ENCODE measurements at places on chromosomes 5 and 9. TPM values are rescaled to one million over a fixed set of nuclear protein-coding genes. Genes with fewer than 3 reads are reported as not detected.

DNA sequence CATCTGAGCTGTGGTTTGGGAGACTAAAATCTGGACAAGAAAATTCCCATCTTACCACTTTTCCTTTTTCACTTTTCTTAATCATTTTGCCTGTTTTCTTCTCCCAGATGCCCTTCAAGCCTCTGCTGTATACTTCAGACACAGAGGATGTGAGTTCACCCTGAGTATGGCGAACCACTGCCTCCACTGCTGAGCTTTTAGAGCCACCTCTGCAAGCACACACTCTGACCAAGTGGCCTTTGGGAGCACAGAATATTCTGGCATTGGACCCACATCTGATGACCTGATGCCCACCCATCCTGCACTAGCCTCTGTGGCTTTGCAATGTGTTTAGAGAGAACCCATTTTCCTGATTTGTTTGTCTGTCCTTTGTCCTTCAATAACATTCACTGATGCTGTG lies 32.5 kb downstream of the TERT start:
- no peak for DNase-seq

DNA sequence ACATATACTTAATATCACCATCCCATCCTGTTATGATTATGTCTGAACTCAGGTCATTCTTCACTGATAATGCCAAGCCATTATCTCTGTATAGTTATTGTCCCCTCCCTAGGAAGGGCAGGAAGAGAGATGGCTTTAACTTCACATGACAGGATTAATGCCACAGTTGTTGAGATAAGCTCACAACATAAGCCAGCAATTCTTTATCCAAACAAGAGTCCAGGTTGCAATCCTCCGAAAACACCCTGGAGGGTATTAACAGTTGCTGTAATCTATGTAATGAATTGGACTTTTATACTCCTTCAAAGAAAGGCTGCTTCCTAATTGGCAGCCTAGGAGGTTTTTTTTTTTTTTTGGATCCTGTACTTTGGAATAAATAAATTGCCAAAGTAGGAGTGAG lies 779.4 kb downstream of the SEMA5A start:
- DNase-seq, result no peak

DNA sequence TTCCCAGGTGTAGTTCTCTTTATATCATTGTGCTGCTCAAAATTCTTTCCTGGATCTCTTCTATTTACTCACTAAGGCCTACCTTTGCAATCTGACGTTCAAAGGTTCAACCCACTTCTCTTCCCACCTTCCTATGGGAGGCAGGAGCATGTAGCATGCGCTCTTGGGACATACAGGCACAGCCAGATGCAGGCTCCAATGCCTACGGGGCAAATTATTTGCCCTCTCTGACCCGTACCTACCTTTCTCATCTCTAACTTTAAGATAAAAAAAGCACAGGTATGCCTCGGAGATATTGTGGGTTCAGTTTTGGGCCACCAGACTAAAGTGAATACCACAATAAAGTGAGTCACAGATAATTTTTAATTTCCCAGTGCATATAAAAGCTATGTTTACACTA lies 460.5 kb downstream of the CCDC171 start:
- no peak for DNase-seq

DNA sequence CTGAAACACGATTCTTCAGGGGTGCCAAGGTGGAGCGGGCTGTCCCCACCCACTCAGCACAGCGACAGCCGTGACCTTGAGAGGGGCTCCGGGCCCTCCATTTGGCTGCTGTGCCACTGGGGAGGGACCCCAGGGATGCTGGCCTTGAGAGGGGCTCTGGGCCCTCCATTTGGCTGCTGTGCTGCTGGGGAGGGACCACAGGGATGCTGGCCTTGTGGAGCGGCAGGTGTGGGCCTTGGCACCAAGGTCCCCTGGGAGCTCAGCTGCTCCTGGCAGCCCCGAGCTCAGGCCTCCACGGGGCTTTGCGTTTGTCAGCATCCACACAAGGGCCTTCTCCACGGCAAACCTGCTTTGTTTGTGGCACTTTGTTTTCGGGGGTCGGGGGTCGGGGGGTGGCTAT lies 137.6 kb upstream of the LPCAT1 start:
- no peak for DNase-seq

The FAM120AOS gene
- total RNA-seq, result 49.7 TPM

- DNase-seq, result no peak
These were observed 145.3 kb downstream of the HINT1 start for GRCh38 chr5:131019601-131020315.

DNA sequence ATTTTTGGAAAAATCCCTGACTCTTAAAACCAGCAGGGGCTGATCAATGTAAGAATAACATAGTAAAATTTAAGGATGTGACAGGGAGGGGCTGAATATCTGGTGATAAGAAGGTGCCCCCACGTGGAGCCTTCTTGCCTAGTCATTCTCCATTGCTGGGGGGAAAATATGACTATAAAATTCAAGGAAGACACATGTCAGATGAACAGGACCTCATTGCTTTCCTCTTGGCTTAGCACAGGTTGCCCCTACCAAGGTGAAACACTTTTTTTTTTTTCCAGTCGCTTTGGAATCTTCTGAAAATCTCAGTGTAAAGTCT lies 310.9 kb downstream of the EFNA5 start:
- DNase-seq, result no peak

DNA sequence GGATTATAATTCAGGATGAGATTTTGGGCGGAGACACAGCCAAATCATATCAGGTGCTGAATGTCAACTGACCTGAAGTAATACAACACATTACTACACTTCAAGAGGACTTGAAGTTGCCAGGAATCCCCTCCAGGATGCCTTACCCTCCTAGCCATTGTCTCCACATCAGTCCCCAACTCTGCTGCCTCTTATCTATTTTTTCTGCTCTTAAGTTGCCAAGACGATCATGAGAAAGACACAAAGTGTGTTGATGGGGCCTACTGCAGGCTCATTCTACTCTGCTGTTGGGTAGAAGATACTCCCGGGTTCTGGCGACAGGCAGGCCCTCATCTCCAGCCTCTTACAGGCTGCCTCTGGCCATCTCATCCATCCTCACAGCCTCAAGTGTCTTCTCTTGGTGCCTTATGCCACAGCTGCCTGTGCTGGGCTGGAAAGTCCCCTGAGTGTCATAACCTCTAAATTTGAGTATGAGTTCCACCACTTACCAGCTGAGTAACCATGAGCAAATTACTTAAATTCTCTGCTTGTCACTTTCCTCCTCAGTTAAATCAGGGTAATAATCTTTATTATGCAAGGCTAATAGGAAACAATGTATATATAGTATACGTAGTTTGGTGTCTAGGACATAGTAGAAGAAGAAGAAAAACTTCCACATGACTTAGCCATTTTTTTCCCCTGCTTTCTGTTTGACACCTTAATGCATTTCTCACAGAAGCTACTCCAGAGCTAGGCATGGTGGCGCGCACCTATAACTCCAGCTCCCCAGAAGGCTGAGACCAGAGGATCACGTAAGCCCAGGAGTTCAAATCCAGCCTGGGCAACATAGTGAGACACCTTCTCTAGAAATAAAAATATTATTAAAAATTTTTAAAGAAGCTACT lies 73.0 kb upstream of the SNX2 start:
- DNase-seq, result no peak

GRCh38 chr9:12775679-12776512 lies 1.1 kb downstream of the LURAP1L start:
- DNase-seq, result no peak

DNA sequence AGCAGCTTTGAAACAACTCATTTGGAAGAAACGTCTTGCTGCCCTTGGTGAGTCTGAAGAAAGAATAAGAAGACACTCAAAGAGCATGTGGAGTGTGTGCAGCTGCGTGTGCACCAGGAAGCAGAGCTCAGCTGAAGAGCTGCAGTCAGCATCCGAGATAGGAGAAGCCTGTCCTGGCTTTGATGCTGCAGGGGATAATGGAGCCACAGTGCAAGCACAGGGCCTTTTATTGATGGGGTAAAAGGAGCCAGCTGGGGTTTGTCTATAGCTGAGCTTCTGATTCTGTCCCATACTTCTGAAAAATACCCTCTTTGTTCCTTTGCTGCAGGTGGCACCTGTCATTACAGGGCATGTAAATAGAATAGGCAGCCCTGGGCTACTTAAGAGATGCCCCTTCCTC lies 375.7 kb upstream of the ZNF462 start:
- no peak for DNase-seq

GRCh38 chr5:151178372-151178771 lies 20.8 kb upstream of the ANXA6 start:
- no peak for DNase-seq

GRCh38 chr5:96316487-96316886 lies 116.6 kb downstream of the PCSK1 start:
- DNase-seq, result no peak

- no peak for DNase-seq
These were observed 5.5 kb downstream of the OBP2B start for GRCh38 chr9:133203506-133204075.

DNA sequence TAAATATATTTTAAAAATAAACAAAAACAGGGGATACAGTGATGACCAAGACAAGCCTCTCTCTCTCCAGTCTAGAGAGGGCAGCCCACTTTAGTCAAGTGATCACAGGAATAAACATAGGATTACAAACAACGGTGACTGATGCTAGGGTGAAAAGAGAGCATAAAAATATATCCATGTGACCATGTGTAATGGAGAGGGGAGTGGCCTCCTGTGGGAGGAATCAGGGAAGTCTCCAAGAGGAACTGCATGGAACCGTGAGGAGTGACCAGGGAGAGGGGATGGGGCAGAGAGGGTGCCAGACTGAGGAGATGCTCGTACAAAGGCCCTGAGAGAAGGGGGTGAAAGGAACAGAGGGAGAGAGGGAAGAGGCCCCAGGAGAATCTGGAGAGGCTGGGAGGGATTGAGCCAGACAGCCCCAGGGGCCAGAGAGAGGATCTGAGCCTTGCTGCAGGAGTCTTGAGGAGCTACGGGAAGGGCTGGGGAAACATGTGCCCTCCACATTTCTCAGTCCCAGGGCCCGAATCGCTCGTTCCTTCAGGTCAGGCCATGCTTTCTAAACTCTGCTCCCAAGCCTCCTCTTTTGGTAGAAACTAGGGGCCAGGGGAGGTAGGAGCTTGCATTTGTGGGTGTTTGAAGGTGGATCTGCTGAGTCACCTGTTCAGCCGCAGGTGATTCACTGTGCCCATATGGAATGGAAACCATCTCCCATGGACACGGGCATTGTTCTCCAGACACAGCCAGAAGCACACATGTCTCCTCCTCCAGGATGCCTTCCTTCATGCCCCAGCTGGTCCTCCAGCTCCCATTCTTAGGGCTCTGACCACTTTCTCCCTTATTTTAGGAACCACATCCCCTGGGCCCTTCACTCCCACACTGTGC lies 63.8 kb downstream of the PAX5 start:
- no peak for DNase-seq

The SPAAR gene
- not detected for total RNA-seq

- DNase-seq, result no peak
These were observed 96.8 kb downstream of the PHF2 start for GRCh38 chr9:93673021-93673838.

GRCh38 chr5:10538789-10539686 lies 24.8 kb upstream of the ANKRD33B start:
- DNase-seq, result no peak

DNA sequence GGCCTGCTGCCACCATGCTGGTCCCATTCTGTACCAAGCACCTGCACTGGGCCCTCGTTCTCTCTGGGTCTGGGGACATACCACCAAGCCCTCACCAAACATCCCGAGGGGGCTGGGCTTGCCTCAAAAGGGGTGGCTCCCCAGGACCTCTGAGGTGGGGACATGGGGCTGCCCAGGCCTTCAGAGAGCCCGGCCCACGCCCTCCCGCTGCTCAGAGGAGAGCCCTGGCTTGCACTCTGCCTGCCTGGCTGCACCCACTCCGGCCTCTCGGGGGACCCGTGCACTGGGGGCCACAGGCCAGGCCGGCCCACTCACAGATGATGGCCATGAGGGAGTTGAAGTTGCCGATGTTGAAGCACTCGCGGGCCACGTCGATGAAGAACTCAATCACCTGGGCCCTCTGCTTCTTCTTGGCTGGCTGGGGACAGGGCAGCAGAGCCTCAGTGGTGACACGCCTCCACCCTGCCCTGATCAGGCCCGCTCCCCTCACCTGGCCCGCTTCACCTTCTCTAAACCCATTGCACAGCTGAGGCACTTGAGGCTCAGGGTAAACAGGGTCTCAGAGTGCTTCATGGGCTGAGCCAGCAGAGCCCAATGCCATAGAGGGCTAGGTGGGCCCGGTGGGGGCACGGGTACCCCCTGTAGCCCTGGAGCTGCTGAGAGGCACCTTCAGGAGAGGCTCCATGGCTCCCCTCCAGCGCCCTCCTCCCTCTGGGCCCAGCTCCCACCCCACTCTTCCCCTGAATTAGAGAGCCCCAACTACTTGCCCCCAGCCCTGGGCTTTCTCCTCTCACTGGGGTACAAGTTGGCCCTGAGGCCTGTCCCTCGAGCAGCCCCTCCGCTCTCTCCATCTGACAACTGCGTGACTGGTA lies 47.7 kb upstream of the RNF130 start:
- DNase-seq, result no peak

- DNase-seq, result no peak
These were observed 209.9 kb downstream of the SEMA5A start for GRCh38 chr5:9335754-9336495.

DNA sequence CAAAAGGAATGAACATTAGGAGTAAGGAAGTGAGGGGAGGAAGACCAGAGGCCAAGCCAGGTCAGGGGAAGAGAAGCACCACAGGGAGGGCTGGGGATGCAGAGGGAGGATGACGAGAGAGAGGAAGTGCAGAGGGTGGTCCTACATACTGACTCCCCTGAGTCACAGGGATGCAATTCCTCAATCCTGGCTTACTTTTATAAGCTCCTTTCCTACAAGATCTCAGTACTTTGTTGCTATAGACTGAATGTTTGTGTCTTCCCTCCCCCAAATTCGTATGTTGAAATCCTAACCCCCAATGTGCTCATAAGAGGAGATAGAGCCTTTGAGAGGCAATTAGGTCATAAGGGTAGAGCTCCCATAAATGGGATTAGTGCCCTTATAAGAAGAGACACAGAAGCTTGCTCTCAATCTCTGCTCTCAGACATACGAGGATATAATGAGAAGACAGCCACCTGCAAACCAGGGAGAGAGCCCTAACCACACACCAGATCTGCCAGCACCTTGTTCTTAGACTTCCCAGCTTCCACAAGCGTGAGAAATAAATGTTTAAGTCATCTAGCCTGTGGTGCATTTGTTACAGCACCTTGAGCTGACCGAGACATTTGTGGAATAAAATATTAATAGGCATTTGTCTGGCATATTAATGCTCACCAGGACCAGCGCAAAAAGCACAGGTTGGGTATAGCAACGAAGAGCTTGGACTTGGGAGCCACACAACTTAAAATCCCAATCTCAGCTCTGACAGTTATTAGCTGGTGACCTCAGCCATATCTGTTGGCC lies 33.4 kb downstream of the GCNT4 start:
- no peak for DNase-seq

GRCh38 chr5:1171340-1171941 lies 30.0 kb upstream of the SLC6A19 start:
- DNase-seq, result no peak

GRCh38 chr5:13552361-13552760 lies 392.1 kb downstream of the DNAH5 start:
- no peak for DNase-seq

DNA sequence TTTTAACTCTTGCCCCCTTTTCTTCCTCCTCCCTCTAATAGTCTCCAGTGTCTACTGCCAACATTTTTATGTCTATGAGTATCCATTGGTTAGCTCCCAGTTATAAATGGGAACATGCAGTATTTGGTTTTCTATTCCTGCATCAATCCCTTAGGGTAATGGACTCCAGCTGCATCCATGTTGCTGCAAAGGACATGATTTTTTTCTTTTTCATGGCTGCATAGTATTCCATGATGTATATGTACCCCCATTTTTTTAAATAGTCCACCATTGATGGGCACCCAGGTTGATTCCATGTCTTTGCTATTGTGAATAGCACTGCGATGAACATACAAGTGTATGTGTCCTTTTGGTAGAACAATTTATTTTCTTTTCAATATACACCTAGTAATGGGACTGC lies 993.7 kb downstream of the EFNA5 start:
- DNase-seq, result no peak

All from natural killer cell (primary cell).